Heart left ventricle (tissue), 16 donors: ENCODE measurements at places on chromosomes 1 and 21.
A peak's percentile ranks its signal among the peaks of the same experiment; 100 is the strongest.

- no peak for DNase-seq
These were observed 935.2 kb downstream of the PLA2G4A start for GRCh38 chr1:187763976-187764375.

GRCh38 chr1:29227511-29227910, 3.2 kb downstream of the MECR start:
- no peak for DNase-seq

DNA sequence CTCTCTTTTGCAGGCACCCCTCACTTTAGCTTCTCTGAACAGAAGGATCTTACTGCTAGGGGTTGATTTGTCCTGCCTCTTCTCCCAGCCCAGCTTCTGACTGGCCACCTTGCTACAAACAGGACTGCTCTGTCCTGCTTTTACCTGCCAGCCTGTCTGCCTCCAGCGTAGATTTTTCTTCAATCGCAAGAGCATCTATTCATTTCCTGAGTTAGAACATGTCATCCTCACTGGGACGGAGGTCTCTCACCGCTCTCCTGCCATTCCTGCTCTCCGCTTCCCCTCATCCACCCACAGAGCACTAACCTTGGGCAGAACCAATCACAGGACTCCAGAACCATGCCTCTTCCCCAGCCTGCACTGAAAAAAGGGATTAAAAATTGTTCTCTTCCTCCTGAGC, 3.5 kb upstream of the ATP1B1 start:
- no peak for DNase-seq

GRCh38 chr1:11774753-11775152, 12.8 kb downstream of the C1orf167 start:
- DNase-seq: no peak

DNA sequence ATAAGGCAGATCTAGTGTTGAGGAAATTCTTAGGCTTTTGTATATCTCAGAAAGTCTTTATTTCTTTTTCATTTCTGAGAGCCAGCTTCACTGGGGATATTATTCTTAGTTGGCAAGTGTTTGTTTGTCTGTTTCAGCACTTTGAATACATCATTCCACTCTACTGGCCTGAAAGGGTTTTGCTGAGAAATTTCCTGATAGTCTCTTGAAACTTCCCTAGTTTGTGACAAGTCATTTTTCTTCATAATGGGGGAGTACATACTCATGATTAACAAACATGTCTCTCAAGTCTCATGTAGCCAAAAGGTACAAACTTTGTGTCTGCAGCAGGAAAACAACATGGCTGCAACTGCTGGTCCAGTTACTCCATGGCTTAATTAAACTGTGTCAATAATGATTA, 6.3 kb upstream of the KRTAP26-1 start:
- no peak for DNase-seq

GRCh38 chr1:201277441-201277840, 5.9 kb upstream of the PKP1 start:
- no peak for DNase-seq

GRCh38 chr1:171966426-171967220, 125.3 kb downstream of the DNM3 start:
- DNase-seq: no peak

DNA sequence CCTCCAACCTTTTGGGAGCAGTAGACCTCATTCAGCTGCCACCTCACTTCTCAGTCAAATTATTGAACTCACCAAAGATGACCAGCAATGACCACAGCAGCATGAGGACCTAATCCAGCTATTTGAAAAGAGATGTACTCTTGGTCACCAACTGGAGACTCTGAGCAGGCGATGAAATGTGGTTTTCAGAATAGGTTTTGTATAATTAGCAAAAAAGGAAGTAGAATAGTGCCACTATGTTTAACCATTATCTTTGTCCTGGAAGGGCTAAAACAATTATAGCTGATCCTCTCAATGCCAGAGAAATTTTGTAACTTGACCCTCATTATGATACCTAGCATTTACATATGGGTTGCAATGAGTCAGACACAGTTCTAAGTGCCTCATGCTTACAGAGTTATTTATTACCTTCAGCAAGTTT, at the start of gene FCRL2:
Gene FCRL2 (minus strand): TSS at position 162 of the 421 bp plus-strand sequence. CDS start 59 bp downstream, at position 103.
- DNase-seq: no peak

DNA sequence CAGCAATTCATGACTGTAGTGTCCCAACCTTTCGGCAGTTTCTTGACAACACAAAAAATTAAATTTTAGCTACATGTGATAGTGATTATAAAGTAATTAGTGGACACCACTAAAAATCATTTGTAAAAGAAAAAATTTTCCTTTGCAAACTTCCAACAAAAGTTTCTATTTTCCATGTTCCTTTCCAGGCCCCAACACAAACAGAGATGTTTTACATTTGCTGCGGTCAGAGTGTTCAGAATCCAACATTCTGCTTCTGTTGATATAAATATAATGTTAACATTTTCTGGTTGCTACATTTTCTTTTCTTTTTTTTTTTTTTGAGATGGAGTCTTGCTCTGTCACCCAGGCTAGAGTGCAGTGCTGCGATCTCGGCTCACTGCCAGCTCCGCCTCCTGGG, 54.9 kb upstream of the WLS start:
- no peak for DNase-seq

DNA sequence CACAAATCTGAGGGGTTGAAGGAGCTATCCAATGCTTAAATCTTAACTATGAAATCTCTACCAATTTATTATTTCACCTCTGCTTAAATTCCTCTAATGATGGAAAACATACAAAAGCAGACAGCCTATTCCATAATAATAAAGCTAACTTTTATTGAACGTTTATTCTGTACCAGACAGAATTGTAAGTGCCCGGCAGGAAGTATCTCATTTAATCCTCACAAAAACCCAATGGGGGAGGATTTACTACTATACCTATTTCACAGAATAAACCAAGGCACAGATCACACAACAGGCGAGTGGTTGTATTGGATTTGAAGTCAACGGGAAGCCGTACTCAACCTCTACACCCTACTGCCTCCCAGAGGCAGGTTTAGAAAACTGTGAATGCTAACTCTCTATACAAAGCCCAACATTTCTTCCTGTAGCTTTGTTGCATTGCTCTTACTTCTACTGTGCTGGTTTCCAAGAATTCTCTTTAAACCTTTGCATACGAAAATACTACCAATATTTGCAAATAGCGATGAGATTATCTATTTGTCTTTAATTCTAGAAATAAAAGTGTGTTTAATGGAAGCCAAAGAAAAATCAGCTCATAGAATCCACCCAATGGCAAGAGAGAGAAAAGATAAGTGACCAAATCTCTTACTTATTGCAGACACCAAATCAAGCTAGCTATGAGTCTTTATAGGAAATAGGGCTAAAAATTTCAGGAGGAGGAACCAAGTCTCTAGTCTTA, 33.5 kb upstream of the C1orf53 start:
- DNase-seq: no peak

DNA sequence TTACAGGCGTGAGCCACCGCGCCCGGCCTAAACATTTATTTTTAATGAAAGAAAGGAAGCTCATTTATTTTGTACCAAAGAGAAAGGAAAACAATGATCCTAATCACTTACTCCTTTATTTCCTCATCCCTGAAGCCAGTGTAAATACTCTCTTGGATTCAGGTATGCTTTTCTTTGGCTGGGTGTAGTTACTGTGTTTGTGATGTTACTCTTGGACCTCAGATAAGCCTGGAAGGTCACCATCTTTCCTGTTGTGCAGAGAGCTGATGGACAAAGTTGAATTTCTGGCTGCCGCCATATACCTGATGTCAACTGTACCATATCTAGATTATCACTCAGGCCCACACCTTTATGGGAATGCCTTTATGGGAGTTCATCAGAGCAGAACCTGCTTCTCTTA, 35.4 kb upstream of the FOXE3 start:
- no peak for DNase-seq

GRCh38 chr1:10637834-10638558, 158.4 kb downstream of the CASZ1 start:
- DNase-seq: no peak

GRCh38 chr21:46421756-46422555, 36.7 kb upstream of the DIP2A start:
- peak; percentile 22 for DNase-seq

DNA sequence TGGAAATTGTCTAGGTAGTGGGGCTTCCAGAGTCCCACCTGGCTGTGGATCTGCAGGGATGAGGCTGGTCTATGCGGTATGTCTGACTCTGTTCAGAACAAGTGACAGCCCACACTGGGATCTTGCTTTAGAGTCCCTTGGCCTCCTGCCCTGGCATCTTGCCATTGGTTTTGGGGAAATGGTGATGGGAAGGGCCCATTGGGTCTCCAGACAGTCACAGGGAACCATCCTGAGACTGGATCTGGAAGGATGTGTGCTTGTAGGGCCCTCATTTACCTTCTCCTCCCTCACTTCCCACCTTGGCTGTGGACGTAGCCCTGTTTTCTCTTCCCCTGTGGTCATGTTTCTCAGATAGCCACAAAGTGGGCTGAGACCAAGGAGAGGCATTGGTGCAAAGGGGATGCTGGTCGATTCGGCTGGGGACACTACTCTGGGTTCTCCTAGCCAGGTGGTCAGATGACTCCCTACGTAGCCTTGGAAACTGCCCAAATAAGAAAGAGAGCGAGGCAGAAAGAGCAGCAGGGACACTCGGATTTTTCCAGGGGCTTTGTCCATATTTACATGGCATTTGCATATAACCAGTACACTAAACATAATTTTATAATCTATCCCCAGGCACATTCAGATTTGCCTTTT, 15.1 kb downstream of the SOX13 start:
- no peak for DNase-seq

DNA sequence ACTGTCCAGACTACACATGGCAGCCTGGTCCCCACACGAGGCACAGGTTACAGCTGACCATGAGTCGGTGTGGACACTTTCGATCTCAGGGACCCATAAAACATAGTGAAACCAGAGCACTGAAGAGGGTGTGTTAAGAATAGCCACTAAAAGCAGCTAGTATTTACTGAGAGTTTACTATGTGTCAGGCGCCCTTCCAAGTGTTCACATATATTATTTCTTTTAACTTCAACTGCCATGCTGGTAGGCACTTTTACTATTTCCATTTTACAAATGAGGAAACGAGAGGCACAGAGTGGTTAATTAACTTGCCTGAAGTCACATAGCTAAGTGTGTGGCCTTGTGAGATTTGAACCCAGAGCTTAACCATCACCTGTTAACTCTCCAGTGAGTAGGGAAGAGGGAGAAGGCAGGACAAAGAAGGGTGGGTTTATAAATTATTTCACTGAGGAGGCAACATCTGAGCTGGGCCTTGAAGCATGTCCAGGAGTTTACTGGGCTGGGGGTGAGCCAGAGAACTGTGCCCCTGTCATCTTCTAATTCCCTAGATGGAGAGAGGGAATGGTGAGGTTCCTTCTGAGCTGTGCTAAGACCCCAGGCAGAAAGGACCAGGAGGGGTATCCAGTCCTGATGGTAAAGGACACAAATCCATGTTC, 20.7 kb downstream of the ABCA4 start:
- no peak for DNase-seq

DNA sequence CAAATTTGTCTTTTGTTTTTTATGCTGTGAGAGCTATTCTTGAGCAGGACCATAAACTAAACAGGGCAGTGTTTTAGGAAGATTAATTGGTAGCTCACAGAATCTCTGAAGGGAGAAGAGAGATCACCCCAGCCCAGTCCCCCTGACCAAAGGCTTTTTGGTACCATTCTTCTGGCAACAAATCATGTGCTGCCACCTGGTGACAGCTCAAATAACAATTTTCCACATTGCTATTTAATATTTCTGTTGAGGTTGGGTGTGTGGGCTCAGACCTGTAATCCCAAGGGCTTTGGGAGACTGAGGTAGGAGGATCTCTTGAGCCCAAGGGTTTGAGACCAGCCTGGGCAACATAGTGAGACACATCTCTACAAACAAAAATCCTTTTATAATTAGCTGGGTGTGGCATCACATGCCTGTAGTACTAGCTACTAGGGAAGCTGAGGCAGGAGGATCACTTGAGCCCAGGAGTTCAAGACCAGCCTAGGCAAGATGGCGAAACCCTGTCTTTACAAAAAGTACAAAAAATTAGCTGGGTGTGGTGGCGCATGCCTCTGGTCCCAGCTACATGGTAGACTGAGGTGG, 2.2 kb upstream of the TESK2 start:
- DNase-seq: peak; percentile 43

DNA sequence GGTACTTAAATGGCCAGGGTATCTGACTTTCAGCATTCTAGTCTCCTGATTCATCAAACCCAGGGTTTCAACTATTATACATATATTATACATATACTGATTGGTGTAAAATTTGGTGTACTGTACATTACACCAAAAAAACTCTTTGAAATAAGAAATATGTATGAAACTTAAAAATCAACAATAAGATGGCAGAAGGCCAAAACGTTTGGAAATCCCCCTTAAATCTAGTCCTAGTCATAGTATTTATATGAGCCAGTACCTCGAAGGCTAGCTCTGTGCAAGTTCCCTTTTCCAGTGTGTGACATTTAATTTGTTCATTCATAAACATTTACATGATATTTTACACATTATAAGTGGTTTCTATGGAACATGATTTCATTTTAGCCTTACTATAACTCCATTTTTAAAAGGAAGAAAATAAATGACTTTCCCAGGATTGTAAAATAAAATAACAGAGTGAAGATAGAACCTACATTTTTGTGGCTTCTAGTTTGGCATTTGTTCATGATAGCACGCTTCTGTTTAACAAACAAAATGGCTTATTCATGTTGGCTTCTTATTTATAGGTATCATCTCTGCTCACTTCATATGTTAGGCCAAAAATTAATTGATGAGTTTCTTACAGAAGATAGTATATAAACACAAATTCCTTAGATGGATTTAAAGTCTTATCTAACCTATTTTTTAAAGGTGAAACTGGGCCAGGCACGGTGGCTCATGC, 18.8 kb upstream of the ZNF281 start:
- no peak for DNase-seq

DNA sequence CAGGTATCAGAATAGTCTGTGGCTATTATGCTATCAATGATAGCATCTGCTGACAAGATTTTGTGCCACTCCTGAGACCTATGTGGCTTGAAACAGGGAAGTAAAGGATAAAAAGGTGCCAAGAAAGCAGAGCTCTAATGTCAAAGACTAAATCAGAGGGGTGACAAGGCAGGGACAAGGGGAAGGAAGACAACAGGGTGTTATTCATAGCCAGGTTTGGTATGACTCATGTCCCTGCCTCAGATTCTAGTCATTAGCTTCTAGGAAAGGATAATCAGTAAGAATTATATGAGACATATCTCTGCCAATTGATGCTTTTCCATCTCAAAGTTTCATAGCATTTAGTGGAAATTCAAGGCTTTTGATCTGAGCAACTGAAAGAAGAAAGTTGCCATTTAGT, 31.8 kb upstream of the PLD5 start:
- no peak for DNase-seq
